ENCODE measurements at places on chromosomes 11 and 22.

GRCh38 chr11:19084661-19085315 is 24.3 kb upstream of the MRGPRX2 start:
- DNase-seq: no peak

DNA sequence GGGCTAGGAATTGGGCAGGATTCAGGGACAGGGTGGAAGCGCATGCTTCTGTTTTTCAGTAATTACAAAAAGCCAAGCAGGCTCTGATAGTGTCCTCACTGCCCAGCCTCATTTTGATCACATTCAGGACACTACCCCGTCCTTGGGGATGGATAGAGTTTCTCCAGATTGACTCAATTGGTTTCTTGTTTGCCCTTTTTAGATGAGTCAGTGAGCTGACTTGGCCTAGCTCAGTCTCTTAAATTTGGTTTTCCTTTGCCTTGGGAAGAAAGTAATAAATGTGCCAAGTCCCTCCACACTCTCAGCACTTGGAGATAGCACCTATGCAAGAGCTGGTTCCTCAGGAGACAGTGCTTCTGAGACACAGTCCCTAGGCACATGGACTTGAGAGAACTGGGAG is 25.5 kb downstream of the DKK3 start:
- DNase-seq: no peak

DNA sequence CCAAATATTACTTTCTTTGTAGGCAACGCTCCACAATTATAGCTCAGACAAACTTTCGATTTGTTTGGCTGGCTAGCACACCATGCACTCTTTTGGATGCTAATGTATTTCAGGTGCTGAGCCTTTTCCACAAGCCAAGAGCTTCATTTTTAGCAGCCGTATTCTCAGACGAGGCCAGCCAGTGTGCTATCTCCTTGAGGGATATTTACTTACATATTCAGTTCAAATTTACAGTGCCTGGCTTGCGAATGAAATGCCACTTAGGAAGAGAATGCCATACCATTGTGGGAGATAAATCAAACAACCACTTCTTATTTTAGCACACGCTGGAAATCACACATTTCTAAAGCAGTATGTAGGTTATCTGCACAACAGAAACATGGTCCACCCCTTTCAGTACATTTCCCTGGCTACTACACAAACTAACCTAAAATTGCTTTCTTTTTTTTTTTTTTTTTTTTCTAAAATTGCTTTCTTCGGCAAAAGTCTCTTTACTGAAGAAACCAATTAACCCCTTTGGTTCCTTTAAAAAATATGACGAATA is 236.9 kb downstream of the CADM1 start:
- no peak for DNase-seq

DNA sequence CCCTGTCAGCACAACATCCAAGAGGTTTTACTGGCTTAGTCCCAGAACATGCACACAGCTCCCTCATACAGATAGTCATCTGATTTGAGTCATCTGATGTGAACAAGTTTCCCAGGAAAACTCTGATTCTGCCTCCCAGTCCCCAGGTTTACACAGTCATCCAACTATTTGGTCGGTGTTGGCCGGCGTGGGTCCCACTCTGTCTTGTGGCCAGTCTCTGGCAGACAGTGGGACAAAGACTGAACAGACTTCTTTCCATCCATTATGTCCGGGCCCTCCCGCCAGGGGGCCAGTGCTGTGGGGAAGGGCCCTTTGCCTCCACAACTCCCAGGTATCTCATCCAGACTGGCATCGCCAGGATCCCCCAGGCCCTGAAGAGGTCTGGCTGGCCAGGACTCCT is 60.0 kb downstream of the BTG4 start:
- DNase-seq: no peak

DNA sequence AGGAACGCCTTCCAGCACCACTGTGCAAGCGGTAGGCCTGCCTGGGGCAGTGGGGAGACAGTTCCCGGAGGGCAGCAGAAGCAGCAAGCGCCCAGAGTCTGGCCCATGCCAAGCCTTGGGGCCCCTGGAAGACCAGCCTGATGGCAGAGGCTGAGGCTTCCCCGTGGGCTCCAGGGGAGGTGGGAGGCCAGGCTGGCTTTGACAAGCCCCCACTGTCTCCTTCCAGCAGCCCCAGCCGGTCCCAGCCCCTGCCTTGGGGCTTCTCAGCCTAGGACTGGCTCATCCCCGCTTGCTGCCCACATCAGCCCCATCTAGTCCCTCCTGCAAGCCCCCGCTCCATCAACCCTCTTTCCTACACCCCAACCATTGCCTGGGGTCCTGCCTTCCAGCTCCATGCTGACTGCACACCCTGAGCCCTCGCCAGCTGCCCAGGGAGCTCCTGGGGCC is 46.7 kb downstream of the IGF2 start:
- DNase-seq: peak; percentile 15

Measured in activated T-cell treated with anti-CD3 and anti-CD28 coated beads, Interleukin-2, amount 50 U/mL, for 1 hour (primary cell).